ENCODE measurements at places on chromosomes 13 and 19.

DNA sequence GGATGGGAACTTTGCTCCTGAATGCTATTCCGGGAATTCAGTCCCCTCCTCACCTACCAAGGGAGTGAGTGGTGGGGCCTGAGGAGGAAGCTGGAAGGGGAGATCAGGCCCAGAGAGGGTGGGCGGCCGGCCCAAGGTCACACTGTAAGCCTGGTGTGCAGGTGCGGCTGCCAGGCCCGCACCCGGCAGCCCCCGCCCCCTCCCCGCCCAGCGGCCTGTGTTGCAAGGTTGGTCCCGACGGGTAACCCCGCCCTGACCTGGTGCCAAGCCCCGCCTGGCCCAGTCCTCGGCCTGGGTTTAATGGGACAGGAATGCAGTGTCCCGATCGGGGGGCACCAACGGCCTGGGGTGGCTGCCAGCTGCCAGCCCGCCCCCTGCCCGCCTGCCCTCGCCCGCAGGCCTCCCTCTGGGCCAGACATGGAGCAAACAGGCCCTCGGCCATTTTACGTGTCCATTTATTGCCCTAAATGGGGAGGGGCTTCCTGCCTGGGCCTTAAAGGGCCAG lies 5.5 kb downstream of the ZBTB7A start:
- peak; percentile 67 for DNase-seq

- DNase-seq = no peak
These were observed 19.3 kb downstream of the SAFB start for GRCh38 chr19:5642204-5642603.

DNA sequence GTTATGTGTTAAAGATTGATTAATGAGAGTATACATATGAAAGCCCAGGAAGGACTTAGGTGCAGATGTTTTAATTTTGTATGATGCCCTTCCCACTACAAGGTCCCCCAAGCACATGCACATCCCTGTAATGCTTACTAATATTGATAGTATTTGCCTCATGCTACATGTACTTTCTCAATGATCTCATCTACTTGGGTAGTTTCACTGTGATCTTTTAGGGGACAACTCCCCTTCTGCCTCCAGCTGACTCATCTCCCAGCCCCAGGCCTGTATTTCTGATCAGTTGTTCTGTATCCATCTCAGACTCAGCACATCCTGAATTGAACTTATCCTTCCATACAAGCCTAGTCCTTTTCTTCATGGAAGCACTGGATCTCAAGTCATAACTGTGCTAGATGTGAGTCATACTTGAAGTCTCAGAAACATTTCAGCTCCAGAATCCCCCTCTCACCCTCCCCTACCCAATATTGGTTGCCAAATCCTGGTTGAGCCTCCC lies 49.4 kb upstream of the INTS6 start:
- DNase-seq = no peak

GRCh38 chr13:45936621-45937020 lies 85.1 kb upstream of the SIAH3 start:
- no peak for DNase-seq

DNA sequence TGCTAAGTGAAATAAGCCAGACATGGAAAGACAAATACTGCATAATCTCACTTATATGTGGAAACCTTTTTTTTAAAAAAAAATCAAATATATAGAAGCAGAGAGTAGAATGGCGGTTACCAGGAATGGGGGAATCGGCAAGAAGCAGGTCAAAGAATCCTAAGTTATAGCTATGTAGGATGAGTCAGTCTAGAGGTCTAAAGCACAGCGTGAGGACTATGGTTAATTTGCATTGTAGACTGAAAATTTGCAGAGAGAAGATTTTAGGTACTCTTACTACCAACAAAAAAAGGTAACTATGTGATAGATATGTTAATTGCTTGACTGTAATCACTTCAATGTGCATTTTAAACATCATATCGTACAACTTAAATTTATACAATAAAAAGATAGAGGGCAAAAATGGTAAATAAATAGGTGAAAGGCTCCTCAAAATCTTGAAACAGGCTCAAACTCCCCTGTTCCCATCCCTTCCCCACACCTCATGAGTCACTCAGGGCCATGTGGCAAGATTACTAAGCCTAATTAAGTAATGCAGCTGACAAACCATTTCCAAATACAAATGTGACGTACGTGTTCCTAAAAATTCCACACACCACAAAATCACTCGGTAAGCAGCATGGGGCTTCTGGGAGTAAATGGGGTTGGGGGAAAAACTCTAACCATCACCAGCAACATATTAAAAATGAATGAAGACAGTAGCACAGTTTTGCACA lies 159.0 kb downstream of the USP12 start:
- no peak for DNase-seq

GRCh38 chr19:13996928-13997630 lies 9.0 kb downstream of the RFX1 start:
- DNase-seq = no peak

DNA sequence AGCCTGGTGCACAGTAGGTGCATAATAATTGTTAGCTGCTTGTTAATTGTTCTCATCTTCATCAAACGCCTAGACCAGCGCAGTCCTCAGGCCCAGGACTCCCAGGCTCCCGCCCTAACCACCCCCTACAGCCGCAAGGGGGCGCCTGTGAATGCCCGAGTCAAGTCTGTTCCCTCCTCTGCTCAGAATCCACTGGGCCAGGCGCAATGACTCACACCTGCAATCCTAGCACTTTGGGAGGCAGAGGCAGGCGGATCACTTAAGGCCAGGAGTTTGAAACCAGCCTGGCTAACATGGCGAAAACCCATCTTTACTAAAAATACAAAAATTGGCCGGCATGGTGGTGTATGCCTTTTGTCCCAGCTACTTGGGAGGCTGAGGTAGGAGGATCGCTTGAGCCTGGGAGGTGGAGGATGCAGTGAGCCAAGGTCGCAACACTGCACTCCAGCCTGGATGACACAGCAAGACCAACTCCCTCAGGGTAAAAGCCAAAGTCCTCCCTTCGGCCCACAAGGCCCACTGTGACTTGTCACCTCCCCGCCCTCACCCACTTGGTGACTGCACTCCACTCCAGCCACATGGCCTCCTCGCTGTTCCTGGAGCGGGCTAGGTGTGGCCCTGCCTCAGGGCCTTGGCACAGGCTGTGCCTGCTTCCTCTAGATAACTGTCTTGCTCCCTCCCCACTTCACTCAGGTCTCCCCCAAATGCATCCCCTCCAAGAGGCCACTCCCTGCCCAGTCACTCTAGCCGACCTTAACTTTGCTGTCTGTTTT lies 9.1 kb downstream of the ZNF653 start:
- peak; percentile 80 for DNase-seq

GRCh38 chr13:38348861-38349389 lies 726 bp upstream of the UFM1 start:
- no peak for DNase-seq

- no peak for DNase-seq
These were observed 51.8 kb downstream of the MLLT1 start for GRCh38 chr19:6227936-6228325.

DNA sequence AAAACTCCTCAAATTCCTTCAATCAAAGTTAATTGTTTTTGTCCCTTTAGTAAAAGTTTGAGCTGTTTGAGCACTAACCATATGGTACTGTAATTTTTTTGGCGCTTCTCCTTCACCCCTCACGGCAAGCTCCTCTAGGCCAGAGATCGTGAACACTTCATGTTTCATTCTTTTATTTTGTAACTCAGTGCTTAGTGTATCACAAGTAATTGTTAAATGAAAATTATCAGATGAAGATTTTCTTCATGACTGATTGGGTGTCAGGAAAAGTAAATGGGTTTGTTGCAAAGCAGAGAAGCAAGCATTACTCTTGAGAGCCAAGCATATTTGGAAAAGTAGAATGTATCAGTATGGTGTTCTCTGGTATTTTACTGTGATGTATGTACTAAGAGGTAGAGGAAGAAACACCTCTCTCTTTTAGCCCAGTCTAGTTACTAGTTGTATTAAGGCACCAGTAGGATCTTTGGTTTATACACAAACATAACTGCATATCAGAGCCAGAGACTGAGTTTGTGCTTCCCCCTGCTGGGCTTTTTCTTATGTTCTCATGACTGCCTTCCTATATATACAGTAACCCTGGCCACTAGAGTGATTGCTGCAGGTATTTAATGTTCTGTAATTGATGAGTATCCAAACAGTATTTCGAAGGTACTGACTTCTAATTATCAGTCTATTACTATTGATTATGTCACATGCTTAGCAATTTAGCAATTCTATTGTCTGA lies 202.3 kb upstream of the KLHL1 start:
- DNase-seq = peak; percentile 4

DNA sequence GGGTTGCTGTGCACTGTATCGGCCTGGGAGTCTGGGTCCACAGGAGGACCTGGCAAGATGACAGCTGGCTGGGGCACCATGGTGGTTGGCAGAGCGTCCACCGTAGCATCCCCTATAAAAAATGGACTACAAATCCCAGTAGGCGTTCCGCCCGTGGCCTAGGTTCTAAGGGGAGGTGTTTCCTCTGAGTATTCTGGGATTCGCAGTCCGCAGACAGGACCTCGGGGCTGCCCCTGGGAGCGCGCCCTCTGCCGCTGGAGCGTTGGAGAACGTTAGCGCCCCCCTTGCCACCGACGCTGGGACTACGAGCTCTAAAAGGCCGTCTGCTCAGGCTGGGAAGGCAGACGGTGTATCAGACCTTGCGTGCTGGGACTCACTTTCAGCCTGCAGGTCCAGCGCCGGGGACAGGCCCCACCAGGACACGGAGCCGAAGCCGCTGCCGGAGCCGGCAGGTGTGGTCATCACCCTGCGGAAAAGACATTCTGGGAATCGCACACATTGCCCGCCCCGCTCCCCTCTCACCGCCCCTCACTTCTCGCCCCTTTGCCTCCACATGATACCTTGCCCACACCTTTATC lies 372 bp downstream of the DNAAF3 start:
- DNase-seq = peak; percentile 75

GRCh38 chr19:3931041-3931440 lies 1.8 kb upstream of the NMRK2 start:
- DNase-seq = no peak

GRCh38 chr19:31570718-31571117 lies 221.5 kb upstream of the TSHZ3 start:
- no peak for DNase-seq

DNA sequence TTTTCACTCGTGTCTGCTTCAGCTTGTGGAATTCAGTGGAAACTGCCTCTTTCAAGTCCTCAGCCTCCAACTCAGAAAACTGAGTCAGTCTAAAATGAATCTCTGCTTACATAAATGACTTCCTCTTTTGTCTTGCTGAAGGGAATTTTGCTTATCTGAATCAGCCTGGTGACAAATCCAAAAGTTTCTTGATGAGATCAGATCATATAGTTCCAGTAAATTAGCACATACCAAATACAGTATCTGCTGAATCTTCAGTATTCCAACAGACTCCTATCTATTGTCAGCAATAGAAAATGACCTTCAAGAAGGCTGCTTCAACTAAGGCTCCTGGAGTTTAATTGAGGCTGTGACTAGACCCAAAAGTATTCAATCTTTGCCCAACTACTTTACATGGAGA lies 290.0 kb downstream of the MZT1 start:
- no peak for DNase-seq

GRCh38 chr19:14146789-14147216 lies 10.4 kb upstream of the ASF1B start:
- no peak for DNase-seq

GRCh38 chr13:36804588-36804987 lies 14.4 kb upstream of the RFXAP start:
- no peak for DNase-seq

- DNase-seq = no peak
These were observed 12.2 kb downstream of the CERS1 start for GRCh38 chr19:18883526-18884304.

DNA sequence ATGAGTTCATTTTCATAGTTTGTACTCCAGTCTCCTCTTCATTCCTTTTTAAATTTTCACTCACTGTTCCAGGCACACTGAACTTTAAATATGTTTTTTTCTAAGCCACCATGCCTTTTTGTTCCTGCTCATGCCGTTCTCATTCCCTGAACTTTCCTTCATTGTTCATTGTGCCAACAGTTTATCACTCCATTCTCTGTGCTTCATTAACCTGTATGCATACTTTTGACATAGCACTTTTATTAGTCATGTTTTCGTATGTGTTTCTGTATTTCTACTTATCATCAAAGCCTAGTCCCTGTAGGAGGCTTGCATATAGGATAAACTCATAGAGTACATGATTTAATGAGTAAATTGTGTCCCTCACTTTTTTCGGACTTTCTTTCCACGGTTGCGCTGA lies 65.3 kb downstream of the PCDH20 start:
- DNase-seq = no peak

GRCh38 chr13:51715613-51716012 lies 88.3 kb downstream of the DHRS12 start:
- DNase-seq = no peak

GRCh38 chr13:23789576-23790346 lies 99.4 kb downstream of the MIPEP start:
- no peak for DNase-seq

DNA sequence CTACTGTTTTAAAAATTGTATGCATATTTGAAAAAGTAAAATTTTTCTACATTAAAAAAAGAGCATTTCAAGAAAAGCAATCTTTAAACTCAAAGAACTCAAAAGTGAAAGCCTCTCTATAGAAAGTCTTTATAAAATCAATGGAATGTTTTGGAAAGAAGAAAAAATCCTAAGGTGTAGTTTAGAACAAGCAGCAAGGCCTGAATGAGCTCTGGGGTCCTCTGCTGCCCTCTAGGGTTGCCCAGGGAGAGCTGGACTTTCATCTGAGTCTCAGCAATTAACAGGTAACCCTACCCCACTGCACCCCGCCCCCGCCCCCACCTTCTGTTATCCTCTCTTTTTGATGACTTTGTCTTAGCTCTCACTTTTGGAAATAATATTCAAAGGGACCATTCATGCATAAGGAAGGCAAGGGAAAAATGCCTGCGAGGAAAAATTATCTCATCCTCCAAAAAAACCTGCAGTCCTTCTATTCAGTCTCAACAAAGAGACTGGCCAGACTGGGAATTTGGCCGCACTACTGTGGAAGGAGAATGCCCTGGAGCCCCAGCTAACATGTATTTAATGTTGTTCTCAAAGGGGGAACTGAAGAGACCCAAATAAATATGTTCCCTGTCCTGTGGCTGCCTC lies 24.1 kb downstream of the SLC25A30 start:
- peak; percentile 67 for DNase-seq

DNA sequence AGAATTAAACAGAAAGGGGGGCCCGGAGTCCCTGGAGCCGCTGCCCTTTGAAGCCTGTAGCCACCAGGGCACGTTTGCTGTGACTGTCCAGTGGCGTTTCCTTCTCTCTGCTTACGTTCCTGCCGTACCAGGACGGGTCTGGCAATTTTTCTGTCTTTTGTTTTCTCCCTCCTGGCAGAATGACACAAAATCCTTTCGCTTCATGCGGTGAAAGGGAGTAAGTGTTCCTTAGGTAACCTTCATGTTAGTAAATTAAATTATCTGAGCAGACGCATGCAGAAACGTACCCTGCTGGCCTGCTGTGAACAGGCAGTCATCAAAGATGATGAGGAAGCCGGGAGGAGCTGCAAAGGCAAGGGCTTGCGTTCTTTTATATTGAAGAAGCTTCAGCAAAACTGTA lies 299.3 kb upstream of the ARGLU1 start:
- no peak for DNase-seq

- no peak for DNase-seq
These were observed 207.5 kb downstream of the ENOX1 start for GRCh38 chr13:43579321-43579720.
